Femur (tissue), 1 donor: ENCODE measurements at places on chromosomes 1 and 21.

DNA sequence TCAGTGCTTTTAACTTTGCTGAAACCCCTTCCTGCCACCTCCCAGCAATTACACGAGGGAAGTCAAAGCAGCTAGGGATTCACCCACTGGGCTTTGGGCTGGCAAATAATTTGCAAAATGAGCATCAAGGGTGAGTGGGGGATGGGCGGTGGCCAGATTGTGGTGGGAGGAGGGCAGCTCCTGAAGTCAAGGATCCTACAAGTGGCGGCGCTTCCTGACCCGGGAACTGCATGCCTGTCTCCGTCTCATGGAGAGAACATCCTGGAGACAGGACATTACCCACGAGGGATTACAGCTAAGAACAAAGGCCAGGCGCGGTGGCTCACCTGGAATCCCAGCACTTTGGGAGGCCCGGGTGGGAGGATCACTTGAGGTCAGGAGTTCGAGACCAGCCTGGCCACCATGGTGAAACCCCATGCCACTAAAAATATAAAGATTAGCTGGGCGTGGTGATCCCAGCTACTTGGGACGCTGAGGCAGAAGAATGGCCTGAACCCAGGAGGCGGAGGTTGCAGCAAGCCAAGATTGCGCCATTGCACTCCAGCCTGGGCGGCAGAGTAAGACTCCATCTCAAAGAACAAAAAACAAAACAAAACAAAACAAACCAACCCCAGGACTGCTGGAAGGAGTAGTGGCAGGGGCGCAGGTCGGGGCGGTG is 12.9 kb downstream of the TTC34 start:
- peak; percentile 10 for DNase-seq

- DNase-seq = peak; percentile 13
These were observed 16.5 kb upstream of the PKP1 start for GRCh38 chr1:201266774-201267173.

DNA sequence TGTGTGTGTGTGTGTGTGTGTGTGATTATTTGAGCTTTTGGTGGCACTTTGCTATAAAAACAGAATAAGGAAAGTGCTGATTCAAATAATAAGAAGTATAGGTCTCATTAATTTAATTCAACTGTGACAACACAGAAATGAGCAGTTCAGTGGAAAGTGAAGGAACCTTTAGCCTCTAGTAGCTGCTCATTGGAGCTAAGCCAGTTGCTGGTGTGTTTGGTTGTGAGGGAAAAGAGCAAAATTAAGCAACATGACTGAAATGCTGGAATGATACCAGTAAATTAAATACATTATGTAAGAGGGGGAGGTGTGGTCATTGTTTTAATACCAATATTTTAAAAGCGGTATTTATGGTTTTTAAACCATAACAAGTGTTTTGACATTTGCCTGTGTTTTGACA is 55.2 kb downstream of the KIAA0040 start:
- DNase-seq = no peak

- no peak for DNase-seq
These were observed 10.5 kb upstream of the LMO4 start for GRCh38 chr1:87318056-87318650.

DNA sequence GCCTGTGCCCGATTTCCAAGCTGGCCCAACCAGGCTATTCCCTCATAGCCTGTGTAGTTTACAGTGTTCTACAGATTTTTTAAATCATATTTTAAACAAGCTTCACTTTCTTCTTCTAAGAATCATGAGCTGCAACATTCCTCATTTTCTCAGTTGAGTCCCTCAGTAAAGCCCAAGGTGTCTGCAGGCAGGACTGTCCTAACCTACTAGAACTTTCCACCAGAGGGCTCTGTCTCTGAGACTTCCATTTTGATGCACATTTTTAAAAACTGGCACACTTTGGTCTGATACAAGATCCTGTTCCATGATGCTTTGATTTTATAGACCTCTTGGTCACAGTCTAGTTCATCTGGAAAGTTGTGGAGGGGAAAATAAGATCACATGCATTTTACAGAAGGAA is 21.6 kb upstream of the SLAMF6 start:
- DNase-seq = no peak

- DNase-seq = peak; percentile 66
These were observed 76.5 kb upstream of the BTG3 start for GRCh38 chr21:17688912-17689874.

GRCh38 chr1:37238364-37239224 is 204.3 kb upstream of the GRIK3 start:
- no peak for DNase-seq

- no peak for DNase-seq
These were observed 11.6 kb downstream of the ERG start for GRCh38 chr21:38486706-38487105.

DNA sequence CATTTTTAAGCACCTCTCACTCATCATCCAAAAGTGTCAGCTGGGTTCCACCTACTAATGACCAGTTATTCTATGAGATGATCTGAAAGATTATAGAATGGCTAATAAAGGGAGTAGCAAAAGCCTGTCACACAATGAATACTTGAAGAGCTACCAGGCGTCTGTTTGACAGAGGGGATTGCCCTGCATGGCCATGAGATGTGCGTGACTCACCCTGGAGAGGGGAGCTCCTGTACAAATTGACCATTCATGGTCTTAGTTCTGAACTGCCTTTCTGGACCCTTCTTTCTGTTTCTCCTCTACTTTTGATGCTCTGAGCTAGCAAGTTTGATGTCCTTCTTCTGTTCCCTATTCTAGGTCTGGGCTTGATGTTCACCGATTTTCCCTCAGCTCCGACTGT is 85.2 kb upstream of the ABCD3 start:
- no peak for DNase-seq

DNA sequence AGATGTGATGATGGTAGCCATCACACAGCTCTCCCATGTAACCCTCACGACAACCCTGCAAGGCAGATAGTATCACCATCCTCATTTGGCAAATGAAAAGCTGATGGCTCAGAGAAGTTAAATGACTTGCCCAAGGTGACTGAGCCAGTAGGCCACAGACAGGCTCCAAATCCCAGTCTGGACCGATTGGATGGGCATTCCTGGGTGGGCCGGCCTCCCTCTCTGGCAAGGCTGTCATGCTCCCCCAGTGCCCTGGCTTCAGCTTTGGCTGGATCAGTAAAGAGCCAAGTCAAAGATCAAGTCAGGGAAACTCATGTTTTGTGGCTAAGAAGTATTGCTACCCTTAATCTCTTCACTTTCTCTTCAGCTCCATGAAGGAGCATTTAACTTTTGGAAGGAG is 41.2 kb downstream of the CDCP2 start:
- DNase-seq = no peak

GRCh38 chr1:211261229-211261628 is 2.1 kb downstream of the RCOR3 start:
- no peak for DNase-seq

DNA sequence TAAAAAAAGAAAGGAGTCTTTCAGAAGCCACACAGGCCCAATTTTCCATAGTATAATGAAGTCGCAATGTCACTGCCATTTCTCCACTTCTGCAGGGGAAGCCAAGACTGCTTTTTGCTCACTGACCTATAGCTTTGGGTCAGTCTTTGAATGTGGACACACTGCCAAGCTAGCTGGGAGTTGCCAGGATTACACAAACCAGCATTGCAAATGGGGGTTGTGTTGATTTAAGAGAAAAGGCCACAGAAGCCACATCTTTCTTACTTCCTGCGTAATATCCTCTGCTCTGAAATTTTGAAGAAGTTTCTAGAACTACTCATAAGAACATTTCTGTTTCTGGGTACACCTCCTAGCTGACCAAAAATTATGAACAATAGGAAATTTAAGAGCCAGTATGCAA is 45.8 kb upstream of the SAMSN1 start:
- DNase-seq = peak; percentile 65

DNA sequence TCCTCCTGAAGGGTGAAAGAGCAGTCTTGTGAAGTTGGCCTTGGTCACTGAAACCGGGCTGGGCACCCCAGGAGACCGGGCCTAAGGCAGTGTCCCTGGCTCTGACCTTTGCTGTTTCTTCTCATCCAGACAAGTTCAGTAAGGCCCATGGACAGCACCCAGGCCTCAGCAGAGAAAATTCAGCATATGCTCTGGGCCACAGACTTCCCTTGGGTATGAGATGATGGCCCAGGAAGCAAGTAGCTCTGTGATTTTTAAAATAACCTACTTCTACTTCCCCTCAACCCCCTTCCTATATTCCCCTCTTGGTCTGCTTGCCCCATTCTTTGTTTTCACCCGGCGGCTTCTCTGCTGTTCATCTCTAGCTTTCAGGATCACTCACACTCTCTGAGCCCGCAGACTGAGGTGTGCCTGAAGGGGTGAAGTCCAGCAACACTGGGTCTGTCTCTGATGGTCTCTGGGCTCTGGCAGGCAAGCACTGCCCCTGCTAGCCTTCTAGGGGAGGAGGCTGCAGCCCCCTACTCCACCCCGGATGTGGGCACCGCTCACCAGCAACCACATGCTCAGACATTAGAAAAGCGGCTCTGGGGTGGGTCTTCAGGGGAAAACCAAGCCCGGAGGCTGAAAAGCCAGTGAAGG is 2.9 kb upstream of the GPR25 start:
- no peak for DNase-seq

- no peak for DNase-seq
These were observed 43.6 kb downstream of the DMRTB1 start for GRCh38 chr1:53502641-53503432.

DNA sequence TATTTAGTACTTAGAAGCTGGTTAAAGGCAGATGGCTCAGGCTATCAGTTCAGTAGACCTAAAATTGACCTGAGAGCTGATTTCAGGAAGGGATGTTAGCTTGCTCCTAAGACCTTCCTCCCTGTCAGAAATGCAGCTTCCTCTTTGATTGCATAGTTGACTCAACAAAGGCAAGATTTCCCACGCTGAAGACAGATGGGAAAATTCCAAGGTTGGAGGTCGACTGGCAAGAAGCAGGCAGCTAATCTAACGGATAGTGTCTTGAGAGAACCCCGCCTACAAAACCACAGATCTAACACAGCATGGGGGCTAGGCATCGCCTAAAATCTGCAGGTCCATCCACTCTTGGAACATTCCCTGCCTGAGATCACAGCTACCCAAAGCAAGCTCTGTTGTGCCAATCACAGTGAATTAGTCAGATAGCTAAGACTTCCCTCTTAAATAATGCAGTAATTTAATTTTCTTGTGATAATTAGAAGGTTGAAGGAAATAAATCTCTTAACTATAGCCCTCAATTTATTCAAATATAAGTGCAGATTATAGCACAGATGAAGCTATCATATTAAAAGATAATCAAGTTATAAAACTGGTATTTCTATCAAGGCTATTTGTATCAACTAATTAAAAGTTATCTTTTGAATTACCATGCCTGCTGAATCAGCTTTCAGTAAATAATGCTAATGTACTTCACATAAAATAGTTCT is 357.8 kb upstream of the SGIP1 start:
- no peak for DNase-seq

DNA sequence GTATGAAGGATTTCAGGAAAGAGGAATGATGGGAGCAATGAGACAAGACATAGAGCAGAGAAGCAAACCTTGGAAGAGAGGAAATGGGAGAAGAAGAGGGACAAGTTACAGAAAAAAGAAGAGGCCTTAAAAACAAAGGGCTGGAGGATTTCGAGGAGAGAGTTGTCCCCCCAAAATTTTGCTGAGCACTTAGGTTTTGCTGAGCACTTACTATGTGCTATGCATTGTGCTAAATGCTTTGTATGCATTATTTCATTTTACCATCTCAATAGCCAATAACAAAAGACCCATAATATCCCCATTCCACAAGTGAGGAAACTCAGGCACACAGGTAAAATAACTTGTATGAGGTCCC is 2.5 kb upstream of the TRIM63 start:
- no peak for DNase-seq

GRCh38 chr1:46188295-46189030 is 9.8 kb downstream of the POMGNT1 start:
- no peak for DNase-seq

DNA sequence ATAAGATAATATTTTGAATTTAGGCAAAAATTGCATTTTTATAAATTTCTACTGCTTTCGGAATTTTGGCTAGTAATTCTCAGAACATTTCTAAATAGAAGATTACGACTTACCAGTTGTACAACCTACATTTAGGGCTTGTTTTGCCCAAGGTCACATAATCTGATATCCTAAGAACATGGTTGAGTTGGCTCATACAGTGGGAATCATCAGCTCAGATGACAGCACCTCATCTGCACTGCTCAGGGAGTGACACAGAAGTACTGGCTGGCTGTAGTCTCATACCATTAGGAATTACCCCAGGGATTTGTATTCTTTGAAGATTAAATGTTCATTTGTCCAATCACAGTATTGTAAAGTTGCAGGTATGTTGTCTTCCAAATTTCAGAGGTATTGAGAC is 217.6 kb downstream of the ADGRL2 start:
- no peak for DNase-seq

DNA sequence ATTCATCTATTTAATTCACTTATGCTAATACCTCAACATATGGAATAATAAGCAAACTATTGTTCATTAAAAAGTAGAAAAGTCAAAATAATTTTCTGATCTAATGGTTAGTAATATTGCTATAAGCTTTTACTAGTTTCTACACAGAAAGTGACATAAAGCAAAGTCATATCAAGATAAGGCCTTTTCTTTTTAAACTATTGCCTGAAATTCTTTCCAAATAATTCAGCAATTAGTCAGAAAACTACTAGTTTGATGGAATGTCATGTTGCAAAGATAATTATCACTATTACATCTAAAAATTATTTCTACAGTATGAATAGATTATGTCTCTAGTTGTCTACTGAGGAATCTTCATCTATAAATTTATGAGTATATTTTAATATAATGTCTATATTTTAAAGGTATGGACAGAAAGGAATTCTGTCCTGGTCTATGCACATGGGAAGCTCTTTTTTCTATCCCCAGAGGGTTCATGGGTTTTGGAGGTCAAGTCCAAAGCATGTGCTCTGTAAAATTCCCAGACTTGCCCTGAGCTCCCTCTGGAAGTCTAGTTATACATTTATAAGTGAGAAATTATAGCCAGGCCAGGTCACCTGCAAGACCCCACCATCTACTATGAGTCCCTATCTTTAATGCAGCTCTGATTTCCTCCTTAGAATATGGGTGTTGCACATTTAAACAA is 84.6 kb upstream of the DPYD start:
- no peak for DNase-seq

DNA sequence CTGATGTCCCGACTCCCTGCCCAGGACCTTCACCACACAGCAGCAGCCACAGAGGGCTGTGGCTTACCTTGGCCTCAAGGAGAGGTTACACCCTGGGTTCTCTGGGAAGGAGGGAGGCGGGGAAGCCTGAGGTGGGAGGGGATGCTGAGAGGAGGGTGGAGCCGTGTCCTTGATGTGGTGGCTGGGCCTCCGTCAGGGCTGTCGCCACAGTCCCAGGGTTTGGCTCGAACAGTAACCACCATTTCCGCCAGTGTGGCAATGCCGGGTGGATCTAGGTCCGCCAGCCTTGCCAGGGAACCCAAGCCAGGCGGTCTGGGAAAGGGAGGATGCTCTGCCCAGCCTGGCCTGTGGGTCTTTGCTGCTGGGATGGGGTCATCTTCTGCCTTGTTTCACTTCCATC is 18.4 kb upstream of the CDCA8 start:
- peak; percentile 58 for DNase-seq

GRCh38 chr1:40635763-40636500 is 29.6 kb downstream of the RIMS3 start:
- no peak for DNase-seq

GRCh38 chr1:167631386-167631935 is 1.4 kb downstream of the RCSD1 start:
- no peak for DNase-seq
